ENCODE measurements at places on chromosomes 16 and 17. TPM values are rescaled to one million over a fixed set of nuclear protein-coding genes. Genes with fewer than 3 reads are reported as not detected.

PRCD gene
- total RNA-seq = 4.5 TPM

LRRC37A2 gene
- total RNA-seq = 4.3 TPM

DNA sequence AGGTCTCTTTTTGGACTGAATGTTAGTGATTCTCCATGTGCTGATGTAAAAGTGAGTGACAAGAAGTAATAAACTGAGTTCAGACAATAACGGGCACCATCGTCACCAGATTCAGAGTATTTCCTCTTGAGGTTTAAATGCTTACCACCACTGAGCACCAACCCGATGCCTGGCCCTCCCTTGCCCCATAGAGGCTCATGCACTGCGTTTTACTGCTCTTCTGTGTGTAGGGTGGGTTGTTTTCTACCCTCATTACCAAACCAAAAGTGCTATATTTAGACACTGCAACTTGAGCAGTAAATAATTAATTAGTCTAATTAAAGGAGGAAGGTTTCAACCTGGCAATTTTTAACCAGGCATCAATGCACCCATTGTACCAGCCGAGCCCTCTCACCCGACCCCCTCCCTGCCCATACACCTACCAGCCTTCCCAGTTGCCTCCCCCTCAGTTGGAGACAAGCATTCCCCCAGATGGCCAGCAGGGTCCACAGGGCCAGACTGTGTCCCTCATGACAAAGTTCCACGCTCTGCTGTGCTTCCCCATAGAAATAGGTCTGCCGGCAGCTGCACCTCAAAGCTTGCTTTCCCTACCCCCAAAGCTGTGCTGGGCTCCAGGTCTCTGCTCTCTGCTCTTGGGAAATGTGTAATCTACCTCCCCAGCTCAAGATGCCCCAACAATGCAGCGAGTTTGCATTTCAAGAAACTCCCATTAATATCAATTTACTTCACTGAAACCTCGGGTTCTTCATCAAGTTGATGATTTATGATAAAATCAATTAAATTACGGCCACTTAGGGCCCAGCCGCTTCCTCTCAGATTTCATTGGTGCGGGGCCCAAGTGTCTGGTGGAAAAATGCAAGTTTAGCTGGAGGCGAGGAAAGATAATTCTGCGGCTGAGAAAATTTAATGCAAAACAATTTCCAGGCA, 16.0 kb downstream of the HOXB4 start:
- DNase-seq = no peak
- peaks cover 29% of the 10 kb centered on the region for H3K4me1 ChIP-seq
- no peaks in the 10 kb centered on the region for H3K36me3 ChIP-seq
- no peak overlapping the region for H3K27ac ChIP-seq
- H3K4me3 ChIP-seq = no peak overlapping the region

GRCh38 chr17:49045376-49045775, 48.2 kb downstream of the IGF2BP1 start:
- H3K27ac ChIP-seq = no peak overlapping the region
- DNase-seq = no peak
- no peak overlapping the region for H3K4me3 ChIP-seq
- peaks cover 95% of the 10 kb centered on the region for H3K36me3 ChIP-seq
- no peaks in the 10 kb centered on the region for H3K27me3 ChIP-seq
- H3K4me1 ChIP-seq = no peaks in the 10 kb centered on the region

GRCh38 chr16:71532366-71532765, 6.1 kb downstream of the CHST4 start:
- DNase-seq = no peak
- H3K4me3 ChIP-seq = no peak overlapping the region
- H3K27me3 ChIP-seq = no peaks in the 10 kb centered on the region
- H3K36me3 ChIP-seq = no peaks in the 10 kb centered on the region
- peaks cover 9% of the 10 kb centered on the region for H3K4me1 ChIP-seq

GRCh38 chr16:86199871-86200695, 301.1 kb downstream of the IRF8 start:
- no peaks in the 10 kb centered on the region for H3K27me3 ChIP-seq
- H3K27ac ChIP-seq = peak overlapping the region; percentile 76
- DNase-seq = no peak
- no peaks in the 10 kb centered on the region for H3K36me3 ChIP-seq
